ENCODE measurements at places on chromosomes 1 and 21.

DNA sequence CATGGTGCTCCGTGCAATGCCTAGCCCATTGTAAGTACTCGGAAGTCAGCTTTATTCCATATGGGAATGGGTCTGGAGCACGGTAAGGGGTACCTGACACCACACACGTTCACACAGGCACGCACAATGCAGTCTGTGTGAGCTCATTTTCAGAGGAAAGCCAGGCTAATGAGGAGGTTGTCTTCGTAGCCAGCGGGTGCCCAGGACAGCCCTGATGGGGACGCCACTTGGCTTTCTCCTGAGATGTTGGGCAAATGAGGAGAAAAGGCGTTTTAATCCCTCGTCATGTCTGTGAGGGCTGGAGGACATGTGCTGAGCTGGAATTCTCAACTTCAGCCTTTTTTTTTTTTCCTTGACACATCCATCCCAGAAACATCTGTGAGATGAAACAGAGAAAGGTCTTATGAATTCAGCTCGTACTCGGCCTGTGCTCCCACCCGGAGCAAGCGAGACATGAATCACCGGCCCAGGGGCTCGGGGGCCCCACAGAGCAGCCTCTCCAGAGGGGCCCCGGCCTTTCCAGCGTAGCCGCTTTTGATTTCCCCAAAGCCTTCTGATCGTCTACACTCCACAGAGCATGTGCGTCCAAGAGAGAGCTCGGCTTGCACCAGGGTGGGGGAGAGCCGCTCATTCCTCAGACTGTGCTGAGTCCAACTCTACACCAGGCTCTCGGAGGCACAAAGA lies 125.1 kb downstream of the EPHB2 start:
- no peak for DNase-seq

- DNase-seq, result no peak
These were observed 1.5 kb upstream of the S100B start for GRCh38 chr21:46606427-46606813.

GRCh38 chr1:224852901-224853568 lies 76.4 kb upstream of the DNAH14 start:
- DNase-seq, result no peak

DNA sequence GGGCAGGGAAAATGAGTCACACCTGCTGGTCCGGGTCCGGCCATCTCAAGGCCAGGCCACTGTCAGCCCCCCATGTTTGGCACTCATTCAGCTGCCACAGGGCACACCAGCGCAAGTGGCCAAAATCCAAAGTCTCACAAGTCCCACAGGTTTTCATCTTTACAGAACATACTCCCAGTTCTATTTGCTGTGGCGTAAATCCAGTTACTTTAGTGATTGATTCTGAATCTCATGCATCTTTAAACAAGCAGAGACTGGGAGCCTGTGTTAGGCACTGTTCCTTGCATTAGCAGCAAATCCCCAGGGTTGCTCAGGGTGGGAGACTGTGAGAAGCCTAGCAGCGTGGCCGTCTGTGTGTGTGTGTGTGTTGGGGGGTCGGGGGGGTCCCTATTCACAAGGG lies 1.1 kb upstream of the SLC2A5 start:
- no peak for DNase-seq

DNA sequence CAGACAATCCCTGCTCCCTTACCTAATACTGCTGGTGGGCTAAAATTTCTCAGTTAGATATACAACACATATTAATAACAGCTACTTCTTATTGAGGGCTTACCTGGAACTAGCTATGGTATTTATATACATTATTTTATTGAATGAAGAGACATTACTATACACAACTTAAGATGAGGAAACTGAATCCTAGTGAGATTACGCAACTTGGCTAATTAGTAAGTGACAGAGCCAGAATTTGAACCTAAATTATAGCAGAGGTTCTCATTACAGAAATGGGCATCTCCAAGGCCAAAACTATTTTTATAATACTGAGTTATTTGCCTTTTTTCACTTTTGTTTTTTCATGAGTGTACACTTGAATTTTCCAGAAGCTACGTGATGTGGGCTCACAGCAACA lies 44.5 kb upstream of the SMYD2 start:
- no peak for DNase-seq

DNA sequence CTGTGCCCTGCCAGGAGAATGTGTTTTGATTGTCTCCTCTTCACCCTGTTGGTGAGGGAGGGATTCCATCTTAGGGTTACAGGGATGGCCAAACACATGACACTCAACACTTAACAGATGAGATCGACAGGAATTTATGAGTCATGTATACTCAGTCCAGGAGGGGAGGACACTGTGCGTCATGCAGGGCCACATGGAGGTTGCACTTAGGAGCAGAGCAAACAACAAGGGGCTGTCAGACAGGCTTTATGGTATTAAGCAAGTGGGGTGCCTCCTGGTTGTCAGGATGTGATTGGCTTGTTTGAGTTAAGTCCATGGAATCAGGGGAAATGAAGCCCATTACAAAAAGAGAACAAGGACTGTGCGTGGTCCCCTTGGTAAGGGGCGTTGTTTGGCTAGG lies 26.9 kb downstream of the EDARADD start:
- no peak for DNase-seq

DNA sequence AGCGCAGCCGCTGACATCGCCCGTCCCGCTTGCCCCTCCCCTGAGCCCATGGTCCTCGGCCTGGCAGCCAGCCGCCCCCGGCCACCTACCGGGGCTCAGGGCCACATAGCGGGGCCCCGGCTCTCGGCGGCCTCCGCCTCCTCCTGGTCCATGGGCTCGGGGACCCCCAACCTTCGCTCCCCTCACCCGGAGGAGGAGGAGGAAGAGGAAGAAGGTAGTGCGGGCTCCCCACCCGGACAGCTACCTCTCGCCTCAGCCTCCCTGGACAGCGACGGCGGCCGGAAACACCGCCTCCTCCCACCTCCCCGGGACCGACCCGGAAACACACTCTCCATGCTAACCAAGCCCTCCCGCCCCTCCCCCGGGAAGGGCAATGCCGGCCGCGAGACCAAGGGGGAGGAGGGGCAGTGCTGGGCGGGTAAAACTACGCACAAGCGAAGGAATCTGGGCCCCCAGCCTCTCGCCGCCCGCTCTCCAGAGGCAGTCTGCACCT lies at the start of gene KIAA0319L:
TSS of gene KIAA0319L (minus strand) at position 286 of the 493 bp plus-strand sequence. CDS start 2,912 bp downstream, outside the sequence.
- no peak for DNase-seq

DNA sequence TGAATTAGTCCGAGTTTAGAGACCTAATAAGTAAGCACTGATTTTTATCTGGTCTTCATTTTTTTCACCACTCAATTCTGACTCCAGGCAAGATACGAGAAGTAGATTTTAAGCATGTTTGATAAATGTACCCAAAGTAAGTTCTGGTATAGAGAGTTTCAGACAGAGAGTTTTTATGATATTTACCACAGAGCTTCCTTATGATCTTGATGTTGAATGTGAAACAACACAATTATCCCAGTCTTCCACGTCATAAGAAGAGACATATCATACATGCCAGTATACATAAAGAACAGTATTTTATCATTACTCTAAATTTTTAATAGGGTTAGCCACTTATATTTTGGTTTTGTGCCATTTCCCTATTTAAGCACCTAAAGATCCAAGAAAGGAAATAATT lies 7.8 kb upstream of the NCMAP start:
- DNase-seq, result no peak

DNA sequence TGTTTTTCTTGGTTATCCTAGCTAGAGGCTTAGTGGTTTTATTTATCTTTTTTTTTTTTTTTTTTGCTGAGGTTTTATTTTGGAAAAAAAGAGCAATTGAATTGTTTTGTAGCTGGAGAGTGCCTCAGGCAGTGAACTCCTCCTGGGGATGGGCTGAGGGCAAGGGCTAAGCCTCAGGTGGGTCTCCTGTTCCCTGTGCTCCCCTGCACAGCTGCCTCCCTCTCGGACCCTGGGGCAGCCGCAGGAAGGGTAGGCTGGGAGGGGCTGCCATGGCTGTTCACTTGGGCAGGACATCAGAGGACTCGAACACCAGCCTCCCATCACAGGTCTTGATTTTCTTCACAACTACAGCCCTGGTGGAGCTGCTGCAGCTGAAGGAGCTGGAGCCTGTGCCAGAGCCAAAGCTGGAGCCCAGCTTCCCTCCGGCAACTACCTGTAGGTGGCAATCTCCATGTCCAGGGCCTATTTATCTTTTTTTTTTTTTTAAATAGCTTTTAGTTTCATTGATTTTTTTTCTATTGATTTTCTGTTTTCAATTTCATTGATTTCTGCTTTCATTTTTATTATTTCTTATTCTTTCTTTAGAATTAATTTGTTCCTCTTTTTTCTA lies 28.9 kb downstream of the LEPR start:
- DNase-seq, result no peak

DNA sequence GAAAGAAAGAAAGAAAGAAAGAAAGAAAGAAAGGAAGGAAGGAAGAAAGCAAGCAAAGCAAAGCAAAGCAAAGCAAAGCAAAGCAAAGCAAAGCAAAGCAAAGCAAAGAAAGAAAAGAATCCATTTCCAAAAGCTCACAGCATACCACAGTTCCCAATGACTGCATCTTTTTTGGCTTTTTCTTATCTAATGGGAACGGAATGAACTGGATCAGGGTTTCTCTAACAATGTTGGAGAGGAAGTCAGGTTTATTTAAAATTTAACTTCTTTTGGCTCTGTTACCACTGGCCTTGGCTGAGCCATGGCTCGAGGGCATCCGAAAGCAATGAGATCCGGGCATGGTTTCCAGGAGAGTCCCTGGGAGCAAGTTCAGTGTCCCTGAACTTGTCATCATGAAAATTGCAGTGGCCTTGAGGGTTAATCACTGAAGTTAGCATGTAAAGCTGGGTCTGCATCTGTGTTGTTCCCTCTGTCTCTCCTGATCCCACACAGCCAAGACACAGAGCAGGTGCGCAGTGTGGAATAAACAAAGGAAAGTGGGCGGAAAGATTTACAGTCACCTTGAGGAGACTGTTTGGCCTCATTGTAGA lies 34.6 kb upstream of the CTPS1 start:
- DNase-seq, result no peak

- no peak for DNase-seq
These were observed 215.5 kb downstream of the KCNJ6 start for GRCh38 chr21:37700641-37701202.
